ENCODE measurements at places on chromosomes 5 and 9.

DNA sequence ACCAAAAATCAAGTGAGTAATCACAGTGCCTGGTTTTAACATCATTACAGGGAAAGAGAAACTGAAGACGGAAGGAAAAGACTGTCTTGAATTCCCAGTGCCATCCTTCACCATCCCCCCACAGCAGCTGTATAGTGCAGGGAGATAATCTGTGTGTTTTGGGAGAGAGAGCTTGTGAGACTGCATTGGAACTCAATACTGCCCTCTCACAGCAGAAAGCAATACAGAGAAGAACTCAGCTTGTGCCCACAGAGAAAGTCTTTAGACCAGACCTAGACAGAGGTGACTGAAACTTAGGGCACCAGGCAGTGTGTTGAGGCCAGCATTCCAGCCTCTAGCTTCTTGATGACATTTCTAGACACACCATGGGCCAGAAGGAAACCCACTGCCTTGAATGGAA is 754.7 kb upstream of the CDH6 start:
- no peak for DNase-seq

- DNase-seq, result no peak
These were observed 18.1 kb upstream of the GPX3 start for GRCh38 chr5:151002250-151002649.

DNA sequence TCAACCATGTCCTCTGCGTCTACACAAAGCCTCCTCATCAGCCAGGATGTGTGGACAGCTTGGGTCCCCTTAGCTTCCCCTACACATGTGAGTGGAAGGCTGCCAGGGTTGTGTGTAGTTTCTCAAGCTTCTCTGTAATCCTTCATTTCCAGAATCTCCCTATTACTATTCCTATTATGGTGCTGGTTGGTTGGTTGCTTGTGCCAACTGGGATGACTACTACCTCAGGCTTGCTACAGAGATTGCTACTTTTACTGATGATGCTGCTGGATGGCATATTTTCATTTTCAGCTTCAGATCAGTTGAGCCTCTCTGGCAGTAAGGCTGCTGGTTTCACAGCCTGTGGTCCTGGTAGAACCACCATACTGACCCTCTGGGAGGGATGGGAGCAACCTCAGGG is 39.9 kb downstream of the ATG10 start:
- DNase-seq, result no peak

- DNase-seq, result no peak
These were observed 233.7 kb downstream of the TLE1 start for GRCh38 chr9:81455462-81456219.

GRCh38 chr9:10649076-10649475 is 36.3 kb upstream of the PTPRD start:
- DNase-seq, result no peak

GRCh38 chr5:178378527-178379484 is 146.2 kb upstream of the PHYKPL start:
- no peak for DNase-seq

GRCh38 chr5:112709416-112709815 is 28.3 kb upstream of the APC start:
- no peak for DNase-seq

DNA sequence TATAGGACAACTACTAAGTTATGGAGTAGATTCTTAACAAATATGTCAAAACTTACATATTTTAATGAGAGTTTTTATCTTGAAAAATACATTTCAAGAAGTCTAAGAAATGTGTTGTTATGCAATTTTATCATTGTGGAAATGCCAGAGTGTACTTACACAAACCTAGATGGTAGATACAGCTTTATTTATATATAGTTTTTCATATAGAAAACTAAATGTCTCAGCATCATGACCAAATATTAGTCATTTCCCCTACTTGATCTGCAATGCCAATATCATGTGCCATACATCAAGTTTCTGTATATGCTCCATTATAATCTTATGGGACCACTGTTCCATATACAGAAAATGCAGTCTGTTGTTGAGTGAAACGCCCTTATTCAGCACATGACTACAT is 28.7 kb downstream of the CAST start:
- no peak for DNase-seq

DNA sequence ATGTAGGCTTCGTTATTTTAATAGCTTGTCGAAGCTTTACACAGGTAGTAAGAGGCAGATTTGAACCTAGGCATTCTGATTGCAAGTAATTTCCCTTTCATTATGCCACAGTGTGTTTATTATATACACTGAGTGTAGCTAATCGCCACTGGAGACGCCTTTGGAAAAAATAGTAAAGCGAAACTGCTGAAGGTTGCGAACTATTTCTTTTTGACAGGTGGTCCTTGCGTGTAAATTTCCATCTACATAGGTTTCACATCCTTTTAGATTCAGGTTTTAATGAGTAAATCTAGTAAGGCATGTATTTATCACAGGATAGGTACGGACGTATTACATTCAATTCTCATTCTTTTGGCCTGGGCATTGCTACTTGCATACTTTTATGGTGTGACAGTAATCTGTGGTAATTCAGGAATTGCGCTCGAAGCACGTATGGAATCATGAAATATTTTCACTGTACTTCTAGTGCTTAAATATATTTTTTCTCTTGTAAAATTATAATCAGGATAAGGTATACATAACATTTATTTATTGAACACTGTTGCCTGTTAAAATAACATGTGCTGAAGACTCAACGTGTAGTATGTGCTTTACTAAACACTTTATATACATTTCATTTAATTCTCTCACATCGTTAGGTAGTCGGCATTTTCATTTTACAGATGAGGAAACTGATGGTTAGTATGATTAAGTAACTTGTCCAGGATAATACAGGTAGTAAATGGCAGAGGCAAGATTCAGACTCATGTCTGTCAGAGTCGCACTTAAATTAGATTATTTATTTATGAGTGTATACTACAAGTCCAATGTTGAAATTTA is 1.8 kb downstream of the MARCHF6 start:
- DNase-seq, result no peak

GRCh38 chr5:122723606-122724352 is 51.1 kb upstream of the SNX2 start:
- DNase-seq, result no peak

GRCh38 chr5:102718819-102719218 is 36.3 kb upstream of the PAM start:
- no peak for DNase-seq

DNA sequence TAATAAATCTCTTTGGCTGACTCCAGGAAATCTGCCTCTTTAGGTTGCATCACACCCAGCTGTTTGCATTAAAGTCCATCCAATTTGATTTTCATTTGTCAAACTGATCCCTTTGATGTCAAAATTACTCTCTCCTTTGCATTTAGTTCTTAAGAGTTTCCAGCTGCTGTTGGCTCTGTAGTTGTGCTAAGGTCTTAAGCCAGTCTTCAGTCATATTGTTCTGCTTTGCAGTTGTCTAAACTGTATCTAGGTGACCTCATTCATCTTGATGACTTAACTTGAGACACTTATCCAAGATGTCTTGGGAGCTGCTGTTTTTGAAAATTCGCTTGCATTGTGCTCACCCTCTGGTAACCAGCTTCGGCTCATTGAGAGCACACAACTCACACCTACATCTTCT is 386.9 kb upstream of the TLE4 start:
- no peak for DNase-seq

DNA sequence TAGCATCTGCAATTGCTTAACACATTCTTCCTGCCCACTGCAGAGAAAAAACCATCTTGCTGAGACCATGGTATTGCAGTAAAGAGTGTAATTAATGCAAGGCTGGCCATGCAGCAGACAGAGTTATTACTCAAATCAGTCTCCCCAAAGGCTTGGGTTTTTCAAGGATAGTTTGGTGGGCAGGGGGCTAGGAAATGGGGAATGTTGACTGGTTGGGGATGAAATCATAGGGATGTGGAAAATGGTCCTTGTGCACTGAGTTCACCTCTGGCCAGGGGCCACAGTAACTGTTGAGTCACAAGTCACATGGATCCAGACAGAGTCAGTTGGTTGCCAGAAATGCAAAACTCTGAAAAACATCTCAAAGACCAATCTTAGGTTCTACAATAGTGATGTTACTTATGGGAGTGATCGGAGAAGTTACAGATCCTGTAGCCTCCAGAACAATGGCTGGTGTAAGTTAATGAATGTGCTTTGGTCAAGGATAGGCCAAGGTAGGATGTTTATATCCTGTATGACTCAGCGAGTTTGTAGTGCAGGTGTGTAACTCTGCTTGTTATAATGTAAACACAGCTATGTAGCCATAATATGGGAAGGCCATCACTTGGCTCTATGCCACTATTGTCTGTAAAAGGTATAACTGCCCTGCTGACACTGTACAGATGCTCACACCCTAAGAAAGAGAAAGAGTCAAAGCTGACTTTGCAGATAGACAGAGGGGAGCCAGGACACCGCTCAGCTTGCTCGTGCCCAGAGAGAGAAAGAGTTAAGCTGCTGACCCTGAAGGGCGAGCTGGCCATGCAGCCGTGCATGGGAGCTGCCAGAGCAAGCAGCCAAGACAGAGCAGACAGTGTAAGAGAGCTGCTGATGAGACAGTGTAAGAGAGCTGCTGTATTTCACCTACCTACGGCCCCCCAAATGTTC is 27.2 kb downstream of the C9orf152 start:
- DNase-seq, result no peak

- no peak for DNase-seq
These were observed 1.1 kb downstream of the EIF4E1B start for GRCh38 chr5:176631383-176632200.

- DNase-seq, result no peak
These were observed 216.4 kb upstream of the CYLC2 start for GRCh38 chr9:102778746-102779145.

DNA sequence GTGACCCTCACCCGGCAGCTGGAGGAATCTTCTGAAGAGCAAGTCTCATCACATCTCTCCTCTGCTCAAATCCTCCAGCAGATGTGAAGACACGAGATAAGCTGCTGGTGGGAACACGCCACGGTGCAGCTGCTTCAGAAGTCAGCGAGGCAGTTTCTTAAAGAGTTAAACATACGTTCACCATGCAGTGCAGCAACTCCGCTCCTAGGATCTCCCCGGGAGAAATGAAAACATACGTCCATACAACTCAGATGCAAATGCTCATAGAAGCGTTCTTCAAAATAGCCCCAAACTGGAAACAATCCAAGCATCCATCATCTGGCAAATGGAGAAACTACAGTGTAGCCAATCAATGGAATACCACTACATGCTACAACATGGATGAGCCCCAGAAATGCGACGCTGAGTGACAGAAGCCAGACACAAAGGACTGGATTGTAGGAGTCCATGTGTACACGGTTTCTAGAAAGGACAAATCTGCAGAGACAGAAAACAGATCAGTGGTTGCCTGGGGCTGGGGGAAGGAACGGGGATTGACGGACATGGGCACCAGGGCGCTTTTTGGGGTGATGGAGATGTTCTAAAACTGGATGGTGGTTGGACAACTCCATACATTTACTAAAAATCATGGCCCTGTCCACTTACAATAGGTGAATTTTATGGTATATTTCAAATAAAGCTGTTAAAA is 150.6 kb downstream of the COL23A1 start:
- no peak for DNase-seq

- no peak for DNase-seq
These were observed 125.5 kb downstream of the DCP2 start for GRCh38 chr5:113102121-113102531.

DNA sequence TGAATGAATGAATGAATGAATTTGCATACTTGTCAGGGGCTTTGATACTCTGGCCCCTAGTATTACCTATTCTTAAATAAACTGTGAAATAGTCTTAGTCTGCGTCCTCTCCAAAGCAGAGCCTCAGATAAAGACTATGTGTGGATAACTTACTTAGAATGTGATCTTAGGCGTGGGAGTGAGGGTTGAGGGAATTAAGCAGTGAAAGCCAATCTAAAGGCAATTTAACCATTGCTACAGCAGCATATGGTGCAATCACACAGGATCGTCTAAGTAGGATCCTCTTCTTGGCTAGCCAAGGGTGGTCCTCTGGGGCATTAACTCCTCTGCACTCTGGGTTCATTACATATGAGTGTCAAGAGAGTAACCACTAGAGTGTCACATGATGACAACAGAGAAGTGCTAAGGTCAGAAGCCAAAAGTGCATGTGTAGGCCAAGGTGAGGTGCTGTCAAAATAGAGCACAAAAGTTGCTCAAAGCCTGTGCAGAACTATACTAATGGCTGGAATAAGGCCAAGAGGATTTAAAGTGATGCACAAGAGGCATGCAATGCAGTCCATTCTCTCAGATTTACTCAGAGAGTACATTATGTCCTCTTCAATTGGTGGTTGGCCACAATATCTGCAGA is 274.4 kb upstream of the SEMA6A start:
- DNase-seq, result no peak

DNA sequence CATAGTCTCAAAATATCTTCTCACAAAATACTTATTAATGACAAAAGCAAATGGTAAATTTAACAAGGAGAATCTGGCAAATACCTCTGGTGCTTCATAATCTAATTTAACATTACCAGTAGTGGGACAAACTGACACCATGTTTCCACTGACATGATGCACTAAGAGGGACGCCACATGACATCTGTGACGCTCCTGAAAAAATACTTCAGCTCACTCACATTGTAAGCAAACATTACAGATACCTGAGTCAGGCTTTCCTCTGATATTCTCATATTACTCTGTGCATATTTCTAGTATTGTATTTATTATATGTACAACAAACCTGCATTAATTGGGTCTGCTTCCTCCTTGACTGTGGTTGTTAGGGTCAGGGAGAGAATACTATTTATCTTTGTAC is 56.7 kb upstream of the OSMR start:
- no peak for DNase-seq

DNA sequence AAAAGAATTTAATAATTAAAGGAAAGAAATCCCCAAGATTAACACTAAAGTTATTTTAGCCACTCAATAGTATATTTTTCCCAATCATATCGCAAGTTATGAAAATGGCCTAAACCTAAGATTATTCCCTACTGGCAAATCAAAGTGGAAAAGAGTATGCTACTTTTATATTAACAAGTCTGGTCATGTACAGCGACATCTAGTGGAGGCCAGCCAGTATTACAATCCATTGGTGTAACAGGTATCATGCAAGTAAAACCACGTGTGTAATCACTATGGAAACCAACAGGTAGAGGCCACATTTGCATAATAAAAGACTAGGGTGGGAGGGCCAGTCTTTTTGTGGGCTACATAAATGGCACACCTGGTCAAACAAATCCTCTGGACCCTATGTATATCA is 976.4 kb upstream of the CDH9 start:
- no peak for DNase-seq

DNA sequence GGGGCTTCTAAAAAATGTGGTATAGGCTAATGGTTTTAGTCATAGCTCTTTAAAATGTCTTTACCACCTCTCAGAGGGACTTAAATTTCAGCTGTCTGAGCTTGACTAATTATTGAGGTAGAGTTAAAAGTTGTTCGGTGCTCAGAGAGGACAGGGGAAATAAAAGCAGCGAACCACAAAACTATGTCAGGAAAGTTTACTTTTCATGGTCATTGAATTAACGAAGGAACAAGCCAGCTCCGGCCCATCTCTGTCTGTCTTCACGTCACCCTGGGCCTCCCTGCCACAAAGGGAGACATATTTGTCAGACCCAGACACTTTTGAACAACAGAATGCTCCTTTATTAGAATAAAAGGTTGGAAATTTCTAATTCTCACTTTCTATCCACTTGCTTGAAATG is 98.8 kb upstream of the EFNA5 start:
- no peak for DNase-seq

- no peak for DNase-seq
These were observed 102.2 kb upstream of the MOCS2 start for GRCh38 chr5:53211799-53212198.

All from activated naive CD4-positive, alpha-beta T cell (primary cell).